Hematopoietic multipotent progenitor cell treated with erythropoietin and hydrocortisone succinate and interleukin-3 and kit ligand, for 15 days (in vitro differentiated cells): ENCODE measurements at places on chromosomes 7 and 10.
A peak's percentile ranks its signal among the peaks of the same experiment; 100 is the strongest.

GRCh38 chr10:54660397-54660796, 140.6 kb downstream of the PCDH15 start:
- DNase-seq, result no peak

GRCh38 chr7:2087744-2088143, 145.0 kb downstream of the MAD1L1 start:
- DNase-seq, result no peak

DNA sequence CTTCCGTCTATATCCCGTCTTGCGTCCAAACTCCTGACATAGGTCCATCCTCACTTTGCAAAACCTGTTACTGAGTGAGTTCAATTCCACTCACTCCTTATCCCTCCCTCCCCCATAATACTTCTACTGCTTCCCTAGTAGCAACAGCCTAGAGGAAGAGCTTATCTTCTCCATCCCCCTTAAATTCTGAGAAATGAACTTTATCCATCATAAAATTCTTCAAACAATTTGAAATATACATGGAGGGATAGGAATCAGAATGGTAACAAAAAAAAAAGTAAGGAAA, 27.6 kb downstream of the SEMA3C start:
- DNase-seq, result no peak

DNA sequence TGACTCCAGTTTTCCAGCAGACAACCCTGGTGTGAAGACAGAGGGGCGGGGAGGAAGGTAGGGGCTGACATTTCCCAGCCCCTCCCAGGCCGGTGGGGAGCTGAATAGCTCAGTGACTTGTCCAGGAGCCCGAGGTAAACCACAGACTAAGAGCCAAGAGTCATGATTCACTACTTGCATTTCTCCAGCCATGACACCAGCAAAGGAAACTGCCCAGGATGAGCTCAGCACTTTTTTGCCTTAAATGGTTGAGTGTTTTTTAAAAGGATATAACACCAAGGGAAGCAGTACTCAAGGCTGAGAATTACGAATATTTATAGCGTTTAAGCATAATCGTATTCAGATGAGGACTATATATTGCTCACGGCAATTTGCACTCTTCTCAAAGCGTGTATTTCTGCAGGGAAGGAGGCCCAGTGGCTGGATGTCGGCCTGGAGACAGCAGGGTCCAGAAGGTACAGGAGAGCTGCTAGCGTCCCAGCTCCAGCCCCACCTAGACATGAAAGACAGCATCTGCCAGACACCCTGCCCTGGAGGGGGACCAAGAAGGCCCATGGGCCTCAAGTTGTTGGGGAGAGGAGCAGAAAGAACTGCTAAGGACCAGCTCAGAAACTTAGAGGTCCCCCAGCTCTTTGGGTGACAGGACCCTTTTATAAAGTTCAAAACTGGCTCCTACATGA, 141.4 kb downstream of the GRID1 start:
- DNase-seq, result no peak

GRCh38 chr10:48782386-48782785, 97.7 kb downstream of the WDFY4 start:
- no peak for DNase-seq

GRCh38 chr10:80493522-80494051, 39.5 kb downstream of the TSPAN14 start:
- DNase-seq, result no peak

DNA sequence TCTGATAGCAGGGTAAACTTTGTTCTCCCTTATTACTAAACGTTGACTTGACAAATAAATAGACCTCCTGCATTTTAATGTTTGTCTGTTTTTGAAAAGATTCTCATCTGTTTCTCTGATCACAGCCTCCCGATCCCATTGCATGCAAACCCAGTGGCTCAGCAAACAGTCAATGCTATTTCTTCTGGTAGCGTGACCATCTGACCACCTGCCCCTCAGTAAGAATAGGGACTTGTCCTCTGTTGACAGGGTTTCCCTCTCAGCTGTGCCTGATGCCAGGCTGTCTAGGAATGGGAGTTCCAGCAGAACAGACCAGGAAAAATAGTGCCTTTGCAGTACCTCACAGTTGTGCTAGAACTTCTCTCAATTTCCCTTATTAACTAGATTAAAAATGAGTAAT, 40.7 kb upstream of the EBLN1 start:
- DNase-seq, result no peak

GRCh38 chr7:84700563-84701370, 486.1 kb downstream of the SEMA3D start:
- DNase-seq, result no peak

GRCh38 chr7:130350945-130351790, 6.6 kb downstream of the CPA5 start:
- no peak for DNase-seq

DNA sequence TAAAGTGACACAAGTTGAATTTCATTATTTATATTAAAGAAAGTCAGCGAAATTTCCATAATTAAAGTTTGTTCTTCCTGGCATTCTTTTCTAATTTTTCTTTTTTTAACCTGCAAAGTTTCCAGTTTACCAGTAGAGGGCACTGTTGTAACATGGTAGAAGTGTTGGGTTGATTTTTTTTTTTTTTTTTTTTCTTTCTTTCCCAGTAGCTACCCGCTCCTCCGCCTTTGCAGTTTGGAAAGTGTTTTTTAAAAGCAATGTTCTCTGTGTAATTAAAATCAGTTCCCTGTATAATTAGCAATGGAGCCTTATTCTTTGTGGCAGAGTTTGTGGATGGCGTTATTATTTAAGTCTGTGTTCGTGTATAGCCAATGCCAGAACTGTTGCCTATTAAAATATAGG, 53.7 kb downstream of the TAF3 start:
- peak; percentile 66 for DNase-seq

GRCh38 chr7:131504157-131504899, 52.1 kb downstream of the PODXL start:
- DNase-seq, result no peak

DNA sequence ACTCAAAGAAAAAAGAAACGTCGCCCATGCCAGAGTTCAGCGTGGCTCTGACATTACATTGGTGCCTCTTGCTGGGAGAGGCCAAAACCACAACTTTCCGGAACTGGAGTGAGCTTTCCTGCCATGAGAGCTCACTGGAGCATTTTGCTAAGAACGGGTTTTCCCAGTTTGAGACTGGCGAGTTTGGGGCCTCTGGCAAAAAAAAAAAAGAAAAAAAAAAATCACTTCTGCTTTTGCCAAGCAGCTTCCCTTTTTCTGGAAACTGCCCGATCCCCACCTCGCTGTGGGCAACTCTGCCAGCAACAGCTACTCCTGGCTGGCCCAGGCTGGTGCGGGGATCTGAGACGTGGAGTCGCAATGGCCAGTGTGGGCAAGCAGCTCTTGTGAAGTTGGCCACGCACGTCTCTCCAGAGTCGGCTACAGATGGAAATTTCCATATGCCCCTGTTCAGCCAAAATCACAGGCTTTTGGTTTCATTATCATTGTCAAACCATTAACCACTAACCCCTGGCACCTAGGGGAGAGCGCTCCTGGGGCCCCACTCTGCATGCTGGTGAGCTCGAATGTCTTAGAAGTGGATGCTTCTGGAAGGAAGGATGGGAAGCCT, 25.7 kb downstream of the PRKAG2 start:
- no peak for DNase-seq

DNA sequence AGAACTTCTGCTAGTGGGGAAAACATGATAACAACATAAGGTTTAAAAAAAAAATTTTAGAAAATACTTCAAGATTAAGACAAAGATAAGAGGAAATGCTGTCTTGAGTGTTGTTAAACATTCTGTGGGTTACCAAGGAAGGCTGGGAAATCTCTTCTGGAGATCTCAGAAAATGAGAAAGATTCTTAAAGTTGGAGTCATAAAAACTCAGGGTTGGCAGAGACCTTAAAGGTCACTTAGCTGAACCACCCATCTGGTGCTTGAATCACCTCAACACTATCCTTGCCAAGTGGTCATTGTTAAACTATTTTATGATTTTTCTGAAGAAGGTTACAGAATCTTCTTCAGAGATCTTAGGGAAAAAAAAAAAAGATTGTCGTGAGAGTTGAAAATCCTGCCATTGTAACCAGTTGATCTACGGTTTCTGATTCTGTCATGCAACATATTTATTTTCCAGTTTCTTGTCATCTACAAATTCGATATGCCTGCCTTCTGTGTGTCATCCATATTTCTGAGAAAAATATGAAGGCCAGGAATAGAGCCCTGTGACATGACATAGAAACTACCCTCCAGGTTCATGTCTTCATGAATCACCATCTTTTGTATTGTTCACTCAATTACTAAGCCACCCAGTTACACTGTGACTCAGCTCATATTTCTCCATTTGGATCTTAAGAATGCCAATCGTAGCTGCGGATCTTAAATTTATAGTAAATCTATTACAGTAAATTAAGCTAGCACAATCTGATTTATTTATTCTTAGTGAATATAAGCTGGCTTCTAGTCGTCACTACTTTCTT, 179.2 kb downstream of the ST7 start:
- no peak for DNase-seq

DNA sequence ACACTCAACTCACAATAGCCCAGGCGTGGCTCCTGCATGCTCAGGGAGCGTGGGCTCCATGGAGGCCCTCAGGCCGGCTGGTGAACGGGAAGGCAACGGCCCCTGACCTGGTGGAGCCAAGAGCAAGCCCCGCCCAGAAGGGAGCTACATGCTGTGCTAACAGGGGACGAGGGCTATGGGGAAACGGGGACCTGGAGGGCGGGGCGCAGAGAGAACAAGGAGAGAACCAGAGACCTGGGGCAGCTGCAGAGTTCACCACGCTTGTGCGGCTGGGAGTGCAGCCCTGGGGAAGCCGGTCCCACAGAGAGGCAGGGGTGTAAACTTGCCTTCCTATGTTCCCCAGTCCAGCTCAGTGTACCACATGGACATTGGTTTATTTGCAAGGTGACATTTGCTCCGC, 69.2 kb upstream of the PPP2R2D start:
- DNase-seq, result no peak

DNA sequence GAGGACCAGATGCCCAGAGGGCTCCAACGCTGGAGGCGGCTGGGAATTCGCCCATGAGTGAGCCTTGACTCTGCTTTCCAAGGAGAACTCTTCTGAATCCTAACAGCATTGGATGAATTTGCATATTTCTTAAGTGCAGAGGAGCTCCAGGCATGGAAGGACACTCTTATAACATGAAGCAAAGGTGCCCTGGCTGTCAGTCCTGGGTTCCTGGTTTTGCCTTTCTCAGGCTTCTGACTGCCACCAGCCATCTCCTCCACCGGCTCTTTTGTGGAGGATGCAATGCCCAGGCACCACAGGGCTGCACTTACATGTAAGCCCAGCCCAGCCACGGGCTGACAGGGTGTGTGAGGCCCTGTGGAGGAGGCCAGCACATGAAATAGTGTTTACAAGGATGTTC, 8.2 kb downstream of the CLRN3 start:
- DNase-seq, result no peak

GRCh38 chr7:132352800-132353199, 223.5 kb downstream of the PLXNA4 start:
- DNase-seq, result no peak

DNA sequence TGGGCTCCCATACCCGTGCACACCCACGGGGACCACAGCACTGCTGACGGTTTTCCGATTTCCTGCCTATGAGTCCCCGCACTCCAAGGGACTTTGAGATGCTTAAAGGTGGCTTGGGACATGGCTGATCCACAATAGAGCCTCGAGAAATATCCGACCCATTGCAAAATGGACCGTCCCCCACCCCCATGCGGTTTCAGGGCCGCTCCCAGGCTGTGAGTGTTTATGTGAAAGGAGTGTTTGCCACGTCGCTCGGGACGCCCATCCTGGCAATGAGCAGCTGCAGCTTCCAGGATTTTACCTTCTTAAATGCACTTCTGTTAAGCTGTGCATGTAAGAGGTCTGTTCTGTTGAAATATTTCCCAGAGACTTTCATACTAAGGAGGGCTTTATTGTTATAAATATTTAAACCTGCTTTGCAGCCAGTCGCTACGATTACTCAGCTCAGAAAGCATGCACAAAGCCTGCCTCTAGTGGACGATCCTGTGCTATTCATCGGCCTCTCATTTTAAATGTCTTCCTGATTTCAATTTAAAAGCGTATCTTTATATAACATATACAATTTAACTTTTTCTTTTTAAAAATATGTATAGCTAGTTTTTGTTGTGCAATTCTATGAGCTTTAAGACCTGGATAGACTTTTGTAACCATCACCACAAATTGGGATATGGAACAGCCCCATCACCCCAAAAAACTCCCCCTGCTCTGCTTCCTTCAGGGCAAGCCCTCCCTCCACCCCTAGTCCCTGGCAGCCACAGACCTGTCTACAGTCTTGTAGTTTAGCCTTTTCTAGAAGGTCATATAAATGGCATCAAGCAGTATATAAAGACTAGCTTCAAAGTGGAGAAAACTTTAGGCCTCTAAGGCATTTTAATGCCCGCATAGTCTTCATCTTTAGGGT, 418.3 kb downstream of the PAXIP1 start:
- no peak for DNase-seq

GRCh38 chr7:155276800-155277375, 20.8 kb upstream of the INSIG1 start:
- DNase-seq, result no peak

GRCh38 chr7:118214833-118215182, 9.7 kb upstream of the ANKRD7 start:
- no peak for DNase-seq

DNA sequence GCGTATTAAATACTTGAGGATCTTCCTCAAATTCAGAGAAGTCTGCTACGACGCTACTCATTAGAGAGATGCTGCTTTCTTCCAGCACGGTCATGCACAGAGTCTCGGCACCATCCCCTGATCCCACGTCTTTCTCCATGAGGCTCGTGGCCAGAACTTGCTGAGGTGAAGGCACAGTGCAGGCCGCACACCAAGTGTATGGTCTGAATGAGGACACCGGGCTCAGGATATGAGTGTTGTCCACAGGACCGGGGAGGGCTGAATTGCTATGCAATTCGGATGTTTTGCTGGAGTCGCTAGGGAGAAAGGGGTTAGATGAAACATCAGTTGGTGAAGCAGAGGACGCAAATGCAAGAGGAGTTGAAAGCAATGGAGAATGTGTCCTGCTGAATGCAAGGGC, 63.0 kb downstream of the KIAA1549 start:
- DNase-seq, result no peak

DNA sequence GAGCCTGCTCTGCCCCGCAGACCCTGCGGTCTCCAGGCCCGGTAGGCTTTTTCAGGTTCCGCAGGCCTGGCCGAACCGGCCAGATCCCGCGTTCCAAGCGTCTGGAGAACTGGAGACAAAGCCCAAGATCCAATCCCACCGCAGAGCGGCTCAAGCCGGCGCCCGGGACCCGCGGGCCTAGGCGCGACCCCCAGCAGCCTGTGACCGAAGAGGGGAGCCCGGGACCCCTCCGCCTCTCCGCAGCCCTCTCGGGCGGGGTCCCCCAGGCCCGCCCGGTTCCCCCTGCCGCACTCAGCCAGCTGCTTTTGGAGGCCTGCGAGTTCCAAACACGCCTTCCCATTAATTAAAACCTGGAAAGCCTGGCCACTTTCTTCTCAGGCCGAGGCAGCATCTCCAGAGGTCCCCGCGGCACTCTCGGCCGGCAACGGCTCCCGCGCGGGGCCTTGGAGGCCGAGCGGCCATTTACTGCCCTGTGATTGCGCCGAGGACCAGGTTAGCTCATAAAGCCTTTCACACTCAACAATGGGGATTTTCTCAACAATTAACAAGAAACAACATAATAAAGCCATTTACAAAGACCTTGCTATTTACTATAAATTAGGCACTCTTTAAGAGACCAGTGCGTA, 16.7 kb downstream of the SKIDA1 start:
- DNase-seq, result no peak
